ENCODE measurements at places on chromosomes 5 and 9. TPM values are rescaled to one million over a fixed set of nuclear protein-coding genes. Genes with fewer than 3 reads are reported as not detected.

The CDH12 gene
- total RNA-seq = 0.16 TPM

The MFAP3 gene
- 103 TPM for total RNA-seq

The OR1J2 gene
- 0.24 TPM for total RNA-seq

The SPEF2 gene
- total RNA-seq = 5.5 TPM

All from hair follicle dermal papilla cell (primary cell).